ENCODE measurements at places on chromosomes 1 and 21.

GRCh38 chr1:207579436-207579799, 65.5 kb upstream of the CR1L start:
- DNase-seq: no peak

GRCh38 chr1:10232163-10232562, 21.8 kb downstream of the KIF1B start:
- DNase-seq: no peak

DNA sequence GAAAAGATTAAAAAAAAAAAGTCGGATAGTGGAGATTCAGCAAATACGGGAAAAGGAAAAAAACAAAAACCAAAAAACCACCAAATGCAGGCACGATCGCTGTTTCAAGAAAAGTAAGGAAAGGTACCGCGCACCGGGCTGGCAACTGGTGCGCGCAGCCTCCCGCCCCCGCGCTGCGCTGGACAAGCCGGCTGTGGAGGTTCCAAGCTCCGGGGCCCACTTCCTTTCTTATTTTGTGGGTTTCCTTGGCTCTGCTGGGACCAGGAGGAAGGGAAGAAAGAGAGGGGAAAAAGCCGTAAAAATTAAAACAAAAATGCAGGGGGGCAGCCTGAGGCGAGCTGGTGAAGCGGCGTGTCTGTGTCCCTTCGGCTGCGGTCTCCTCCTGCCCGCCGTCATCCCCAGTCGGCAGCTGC, 233 bp downstream of the ADAMTS5 start:
- no peak for DNase-seq

DNA sequence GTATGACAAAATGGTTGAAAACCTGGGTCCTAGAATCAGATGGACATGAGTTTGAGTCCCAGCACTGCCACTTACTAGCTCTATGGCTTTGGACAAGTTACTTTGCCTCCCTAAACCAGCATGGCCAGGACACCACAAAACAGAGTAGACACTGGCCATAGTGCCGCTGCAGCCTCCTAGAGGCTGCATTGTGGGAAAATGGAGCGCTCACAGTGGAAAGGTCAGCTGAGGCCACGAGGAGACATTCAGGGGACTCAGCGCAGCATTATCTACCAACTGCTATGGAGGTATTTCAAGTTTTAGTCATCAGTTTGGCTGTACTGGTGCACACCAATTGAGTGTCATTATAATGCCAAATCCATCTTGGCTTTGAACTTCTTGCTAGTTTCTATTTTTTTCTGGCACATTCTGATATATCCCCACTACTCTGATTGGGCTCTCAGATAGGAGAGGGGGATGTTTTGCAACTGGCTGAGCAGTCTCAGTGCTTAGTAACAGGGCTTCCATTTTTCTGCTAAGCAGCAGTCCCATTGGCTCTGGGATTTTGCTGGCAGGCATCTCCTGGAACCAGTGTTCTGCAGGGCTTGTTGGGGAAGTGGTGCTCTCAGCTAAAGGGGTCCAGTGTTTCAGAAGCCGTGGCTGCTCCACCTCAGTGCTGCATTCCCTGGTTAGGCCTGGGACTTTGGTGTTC, 16.2 kb downstream of the NT5C1A start:
- DNase-seq: no peak

DNA sequence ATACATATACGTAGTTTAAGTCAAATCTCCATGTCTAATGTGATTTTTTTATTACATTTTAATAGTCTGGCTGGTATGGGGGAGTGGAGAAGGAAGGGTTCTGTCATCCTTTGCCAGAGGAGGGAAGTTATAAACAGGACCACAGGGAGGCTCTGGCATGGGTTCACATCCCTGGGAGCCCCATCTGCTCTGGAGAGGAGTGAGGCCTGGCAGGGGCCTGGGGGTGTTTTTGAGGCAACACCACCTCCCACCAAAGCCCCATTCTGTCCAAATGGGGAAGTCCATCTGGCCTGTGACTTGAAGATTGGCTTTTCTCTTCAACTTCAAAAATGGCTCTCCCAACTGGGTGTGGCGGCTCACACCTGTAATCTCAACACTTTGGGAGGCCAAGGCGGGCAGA, 15.8 kb downstream of the DISP3 start:
- no peak for DNase-seq

- no peak for DNase-seq
These were observed 133.5 kb downstream of the BEND5 start for GRCh38 chr1:48643193-48643592.

DNA sequence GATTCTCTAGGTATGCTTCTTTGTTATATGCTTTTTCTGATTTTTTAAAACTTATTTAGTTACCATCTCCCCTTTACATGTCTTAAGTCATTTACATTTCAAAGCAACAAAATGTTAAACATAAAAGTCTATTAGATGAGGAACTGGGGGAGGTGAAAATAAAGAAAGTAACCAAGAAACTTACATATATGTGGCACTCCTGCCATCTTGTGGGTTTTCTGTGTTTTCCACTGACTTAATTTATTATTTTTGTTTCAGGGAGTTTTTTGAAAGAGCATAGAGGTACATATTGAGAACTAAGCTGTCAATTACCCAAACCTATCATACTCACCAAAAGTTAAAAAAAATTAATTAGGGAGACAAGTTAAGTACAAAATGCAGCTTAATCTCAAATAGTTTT, 1531.1 kb downstream of the MRPL39 start:
- DNase-seq: no peak

GRCh38 chr1:172898866-172899265, 151.9 kb downstream of the TNFSF18 start:
- no peak for DNase-seq

GRCh38 chr1:83807821-83808220, 191.1 kb downstream of the TTLL7 start:
- no peak for DNase-seq

DNA sequence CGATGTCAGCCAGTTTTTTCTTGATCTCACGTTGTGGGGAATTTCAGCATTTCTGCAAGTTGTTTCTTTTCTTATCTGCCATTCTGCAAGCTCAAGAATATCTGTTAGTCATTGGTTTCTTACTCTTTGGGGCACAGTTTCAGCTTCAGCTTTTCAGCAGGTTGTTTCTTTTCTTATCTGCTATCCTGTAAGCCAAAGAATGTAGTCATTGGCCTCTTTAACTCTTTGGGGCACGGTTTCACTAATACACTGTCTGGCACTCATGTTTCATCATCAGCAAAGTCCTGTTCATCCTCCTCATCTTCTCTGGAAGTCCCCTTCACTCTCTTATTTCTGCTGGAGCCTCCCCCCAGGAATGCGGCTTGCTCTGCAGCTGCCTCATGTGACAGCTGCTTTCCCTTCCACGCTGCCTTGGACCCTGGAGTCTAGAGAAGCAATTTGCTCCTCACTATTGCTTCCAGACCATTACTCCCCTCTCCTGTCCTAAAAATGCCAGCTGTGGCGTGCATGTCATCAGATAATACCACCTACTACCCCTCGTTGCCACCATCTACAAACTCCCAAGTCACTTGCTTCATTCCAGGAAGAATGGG, 67.0 kb upstream of the CACNA1E start:
- DNase-seq: no peak

DNA sequence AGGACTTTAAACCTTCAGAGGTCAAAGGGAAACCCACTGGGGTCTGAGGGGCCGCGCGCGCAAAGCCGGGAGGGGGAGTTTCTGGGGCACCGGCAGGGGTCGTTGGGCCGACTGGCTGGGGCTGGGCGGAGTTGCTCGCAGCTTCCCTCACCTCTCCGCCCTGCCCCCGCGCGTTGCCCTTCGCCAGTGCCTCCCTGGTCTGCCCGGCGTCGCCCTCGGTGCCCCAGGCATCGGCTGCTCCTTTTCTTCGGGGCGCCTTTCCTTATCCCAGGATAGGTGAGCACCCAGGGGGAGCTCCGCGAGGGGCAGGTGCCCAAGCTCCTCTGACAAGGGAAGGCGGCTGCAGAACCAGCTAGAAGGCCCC, 390 bp upstream of the NGF start:
- no peak for DNase-seq

- DNase-seq: no peak
These were observed 55.3 kb downstream of the CDKN2C start for GRCh38 chr1:51025374-51025773.

DNA sequence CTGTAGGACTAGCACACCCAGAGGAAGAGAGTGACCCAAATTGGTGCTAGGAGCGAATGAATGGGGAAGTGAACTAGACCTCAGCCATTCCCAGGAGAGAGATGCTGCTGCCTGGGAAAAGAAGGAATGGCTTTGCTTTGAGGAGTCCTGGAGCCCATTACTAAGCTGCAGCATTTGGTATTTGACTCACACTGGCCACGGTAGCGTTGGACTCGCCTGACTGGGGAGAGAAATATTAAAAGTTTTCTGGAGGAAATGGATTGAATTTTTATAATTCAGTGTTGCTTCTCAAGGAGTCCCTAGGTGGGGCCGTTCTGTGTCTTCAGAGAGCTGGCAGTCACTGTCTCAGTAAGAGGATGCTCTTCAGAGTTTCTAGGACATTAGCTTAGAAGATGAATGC, 40.2 kb downstream of the PIK3CD start:
- no peak for DNase-seq

- no peak for DNase-seq
These were observed 6.9 kb downstream of the MIB2 start for GRCh38 chr1:1622010-1622787.

- DNase-seq: no peak
These were observed 24.6 kb upstream of the SPAG17 start for GRCh38 chr1:118209648-118210047.

DNA sequence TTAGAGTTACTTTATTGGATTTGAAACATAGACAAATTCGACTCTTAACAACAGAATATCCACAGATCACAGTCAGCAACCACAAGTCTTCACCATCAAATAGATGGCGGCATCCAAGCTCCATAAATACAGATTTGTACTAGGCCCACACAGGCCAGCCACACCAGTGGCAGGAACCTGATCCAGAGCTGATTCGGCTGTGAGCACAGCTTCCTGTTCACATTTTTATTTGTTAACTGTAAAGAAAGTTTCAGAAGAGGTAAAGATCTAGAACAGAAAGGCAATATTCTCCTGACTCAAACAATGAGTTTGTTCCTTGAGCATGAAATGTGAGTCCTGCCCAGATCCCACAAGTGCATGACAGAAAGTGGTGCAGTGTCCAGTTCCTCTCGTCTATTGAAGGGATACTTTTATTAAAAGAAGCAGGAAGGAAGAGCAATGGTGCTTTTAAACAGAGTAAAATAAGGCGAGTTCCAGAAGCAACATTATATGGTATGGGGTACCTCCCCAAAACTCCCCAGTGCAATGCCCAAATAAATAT, 205.8 kb downstream of the SLC45A1 start:
- no peak for DNase-seq

DNA sequence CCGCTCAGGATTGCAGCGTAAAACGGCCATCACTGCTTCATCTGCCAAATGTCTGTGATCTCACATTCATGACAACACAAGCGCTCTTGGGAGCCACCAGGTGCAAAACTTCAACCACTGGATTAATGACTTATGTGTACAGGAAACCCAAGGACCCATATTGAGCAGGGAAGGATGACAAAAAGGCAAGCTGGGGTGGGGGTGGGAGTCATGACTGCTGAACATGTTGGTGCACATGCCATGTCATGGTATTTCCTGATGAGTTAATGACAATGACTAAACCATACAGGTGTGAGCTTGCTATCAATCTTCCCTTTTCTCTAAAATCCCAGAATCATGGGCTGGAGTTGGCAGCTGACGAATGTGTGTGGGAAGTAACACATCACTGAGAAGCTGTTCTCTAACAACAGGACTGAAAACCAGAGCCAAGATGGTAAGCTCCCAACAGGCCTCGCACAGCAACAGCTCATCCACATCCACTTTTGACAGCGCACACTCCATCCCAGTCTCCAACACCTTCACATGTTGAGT, 3.1 kb upstream of the SH2D5 start:
- no peak for DNase-seq

GRCh38 chr1:66119148-66119547, 326.5 kb downstream of the PDE4B start:
- DNase-seq: no peak

- no peak for DNase-seq
These were observed 57.7 kb upstream of the NUF2 start for GRCh38 chr1:163263818-163264655.

GRCh38 chr1:241215203-241215602, 141.8 kb downstream of the RGS7 start:
- no peak for DNase-seq

GRCh38 chr1:201324821-201325677, 41.7 kb downstream of the PKP1 start:
- no peak for DNase-seq

- DNase-seq: no peak
These were observed 8.0 kb upstream of the ANGPTL3 start for GRCh38 chr1:62589321-62589720.
